ENCODE measurements at places on chromosomes 12 and 14.

DNA sequence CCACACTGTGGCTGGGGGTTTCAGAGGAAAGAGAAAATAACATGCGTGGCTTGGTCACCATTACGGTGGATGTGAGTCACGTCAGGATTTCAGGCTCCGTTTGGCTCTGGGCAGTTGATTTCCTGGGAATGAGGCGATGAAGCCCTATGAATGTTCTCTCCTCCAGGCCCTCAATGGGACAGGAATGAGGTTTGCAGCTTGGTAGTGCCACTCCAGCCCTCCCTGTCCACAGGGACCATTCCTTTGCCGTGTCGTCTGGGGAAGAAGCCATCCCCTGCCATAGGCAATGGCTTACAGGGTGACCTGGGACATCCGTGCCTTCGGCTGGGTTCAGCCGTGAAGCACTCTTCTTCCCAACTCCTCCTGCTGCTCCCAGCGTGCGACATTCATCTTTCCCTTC is 95.0 kb downstream of the FBXL14 start:
- DNase-seq = no peak

DNA sequence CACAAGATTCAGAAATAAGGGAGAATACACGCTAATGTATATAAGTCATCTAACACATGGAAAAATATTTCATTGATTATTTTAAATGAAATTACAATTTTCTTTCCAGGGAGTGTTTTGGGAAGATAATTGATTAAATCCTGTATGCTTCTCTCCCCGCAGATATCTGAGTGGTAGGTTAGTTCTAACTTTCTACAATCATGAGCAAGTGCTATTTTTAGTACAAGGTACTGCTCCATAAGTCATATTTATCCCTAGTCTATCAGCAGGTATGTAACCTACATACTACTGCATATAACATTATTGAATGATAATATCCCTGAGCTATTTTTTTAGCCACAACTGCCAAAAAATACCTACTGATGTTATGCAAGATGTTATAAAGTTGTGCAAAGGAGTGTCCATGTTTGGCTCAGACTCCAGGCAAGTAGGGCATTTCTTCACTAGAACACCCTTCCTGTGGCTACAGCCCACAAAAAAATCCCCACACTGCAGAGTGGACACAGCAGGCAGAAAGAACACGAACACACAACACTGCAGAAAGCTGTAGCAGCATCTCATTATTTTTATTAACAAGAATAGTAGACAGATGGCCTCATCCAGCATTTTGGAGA is 87.0 kb downstream of the SEC23A start:
- no peak for DNase-seq

GRCh38 chr14:67477926-67478799 is 10.4 kb downstream of the TMEM229B start:
- no peak for DNase-seq

DNA sequence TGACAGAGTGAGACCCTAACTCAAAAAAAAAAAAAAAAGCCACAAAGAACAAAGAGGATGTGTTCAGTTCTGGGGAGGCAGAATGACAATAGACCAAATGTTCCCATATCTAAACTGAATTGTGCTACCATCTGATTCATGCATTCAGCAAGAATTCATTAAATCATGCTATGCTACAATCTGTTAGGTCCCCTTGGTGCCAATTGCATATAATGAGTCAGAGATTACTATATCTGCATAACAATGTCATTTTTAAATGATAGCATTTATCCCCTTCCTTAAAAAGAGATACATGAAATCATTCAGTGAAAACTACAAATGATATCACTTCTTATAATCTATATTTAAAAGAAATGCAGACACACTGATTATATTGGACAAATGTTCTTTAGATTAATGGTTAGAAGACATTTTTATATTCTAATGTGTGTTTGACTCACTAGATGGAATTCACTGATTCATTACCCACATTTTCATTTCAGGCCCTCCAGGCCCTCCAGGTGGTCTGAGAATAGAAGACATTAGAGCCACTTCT is 207.6 kb upstream of the PDZRN4 start:
- no peak for DNase-seq

GRCh38 chr12:57001448-57001906 is 4.9 kb downstream of the ZBTB39 start:
- DNase-seq = peak; percentile 86

DNA sequence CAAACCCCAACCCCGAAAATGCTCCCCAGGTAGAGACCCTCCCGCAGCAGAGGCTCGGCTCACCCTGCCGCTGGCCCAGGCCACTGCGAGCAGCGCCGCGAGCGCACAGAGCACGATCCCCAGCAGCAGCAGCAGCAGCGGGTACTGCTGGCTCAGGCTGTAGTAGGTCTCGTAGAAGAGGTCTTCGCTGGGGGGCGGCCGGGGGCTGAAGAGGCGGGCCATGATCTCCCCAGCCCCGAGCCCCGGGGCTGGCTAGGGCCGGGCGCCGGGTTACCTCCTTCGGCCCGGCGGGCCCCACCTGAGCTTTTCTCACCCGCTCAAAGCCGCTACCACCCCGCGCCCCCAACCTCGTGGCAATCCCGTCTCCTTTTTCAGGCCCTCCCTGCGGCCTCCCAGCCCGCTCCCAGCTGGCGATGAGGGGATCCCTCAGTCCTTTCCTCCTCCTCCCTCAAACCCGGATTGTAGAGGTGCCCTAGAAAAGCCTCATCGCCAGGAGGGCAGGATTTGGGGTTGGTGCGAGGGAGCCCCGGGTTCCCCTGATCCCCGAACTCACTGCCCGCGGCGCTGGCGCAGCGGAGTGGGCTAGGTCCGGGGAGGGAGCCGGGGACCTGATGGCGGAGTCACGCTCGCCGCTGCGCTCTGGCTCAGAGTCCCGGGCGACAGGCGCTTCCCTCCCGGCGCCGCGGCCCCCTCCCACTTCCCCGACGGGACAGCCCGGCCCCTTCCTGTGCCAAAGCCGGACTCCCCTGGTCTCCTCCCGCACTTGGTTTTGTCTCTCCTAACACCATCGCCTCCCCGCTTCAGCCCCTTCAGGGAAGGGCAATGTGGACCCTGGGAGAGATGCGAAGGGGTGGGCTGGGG is at the start of gene ADCY4:
ADCY4 (minus strand) TSS at position 641 of the 861 bp plus-strand sequence; CDS start at position 222, 419 bp downstream.
- DNase-seq = no peak

- no peak for DNase-seq
These were observed 16.2 kb downstream of the PXN start for GRCh38 chr12:120249266-120249874.

GRCh38 chr12:57057067-57057751 is 7.3 kb upstream of the MYO1A start:
- no peak for DNase-seq

DNA sequence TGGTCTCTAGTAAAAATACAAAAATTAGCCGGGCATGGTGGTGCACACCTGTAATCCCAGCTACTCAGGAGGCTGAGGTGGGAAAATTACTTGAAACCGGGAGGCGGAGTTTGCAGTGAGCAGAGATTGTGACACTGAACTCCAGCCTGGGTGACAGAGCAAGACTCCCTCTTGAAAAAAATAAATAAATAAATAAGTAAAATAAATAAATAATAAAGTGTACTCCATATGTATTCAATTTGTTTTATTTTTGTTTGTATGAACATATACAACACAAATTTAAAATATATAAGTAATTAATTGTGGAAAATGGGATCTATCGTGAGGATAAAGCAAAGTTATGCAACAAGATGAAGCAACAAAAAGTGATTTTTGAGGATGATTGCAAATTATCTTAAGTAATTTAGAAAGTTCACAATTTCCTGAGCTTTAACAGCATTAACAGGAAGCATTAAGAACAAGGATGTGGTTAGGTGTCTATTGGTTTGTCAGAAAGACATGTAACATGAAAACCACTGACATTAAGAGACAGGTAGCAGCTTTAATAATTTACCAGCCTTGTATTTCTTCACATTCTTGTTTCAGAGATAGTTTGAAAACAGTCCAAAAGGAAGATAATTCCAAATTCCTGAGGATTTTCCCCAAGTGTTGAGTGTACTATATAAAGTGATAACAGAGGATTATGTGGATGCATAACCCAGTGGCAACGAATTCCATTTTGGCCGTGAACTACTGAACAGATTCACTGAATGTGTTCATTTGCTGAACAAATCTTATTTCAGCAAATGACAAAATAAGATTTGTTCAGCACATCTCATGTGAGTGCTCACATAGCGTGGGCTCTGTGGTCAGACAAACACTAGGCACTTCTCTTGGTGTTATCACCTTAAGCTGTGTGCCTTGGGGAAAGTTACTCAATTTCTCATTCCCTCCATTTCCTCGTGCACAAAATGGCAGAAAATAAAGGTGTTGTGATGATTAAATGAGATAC is 68.6 kb upstream of the RESF1 start:
- DNase-seq = no peak
